ENCODE measurements at places on chromosomes 3 and 15.

DNA sequence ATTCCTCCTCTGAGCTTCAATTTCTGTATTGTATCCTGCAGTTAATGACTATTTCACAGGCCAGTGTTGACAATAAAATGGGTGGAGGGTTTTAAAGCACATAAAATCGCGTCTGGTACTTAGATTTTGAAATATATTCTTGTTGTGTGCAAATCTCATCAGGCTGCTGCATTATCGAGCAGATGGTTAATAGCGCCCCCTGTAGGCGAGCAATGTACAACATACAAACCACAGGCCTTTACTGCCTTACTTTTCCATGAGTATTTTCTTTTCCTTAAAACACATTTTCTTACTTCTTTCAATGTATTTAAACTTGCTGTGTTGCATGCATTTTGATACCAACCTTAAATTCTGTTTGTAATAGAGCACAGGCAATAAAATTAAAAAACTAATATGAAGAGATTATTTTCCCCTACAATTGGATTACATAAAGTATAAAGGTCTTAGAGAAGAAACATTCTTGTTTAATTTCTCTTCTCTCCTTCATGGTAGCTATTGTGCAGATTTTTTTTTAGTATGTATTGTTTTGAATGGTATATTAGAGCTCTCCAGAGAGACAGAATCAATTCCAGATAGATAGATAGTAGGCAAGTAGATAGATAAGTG is 608.4 kb downstream of the CADM2 start:
- DNase-seq: peak; percentile 30

DNA sequence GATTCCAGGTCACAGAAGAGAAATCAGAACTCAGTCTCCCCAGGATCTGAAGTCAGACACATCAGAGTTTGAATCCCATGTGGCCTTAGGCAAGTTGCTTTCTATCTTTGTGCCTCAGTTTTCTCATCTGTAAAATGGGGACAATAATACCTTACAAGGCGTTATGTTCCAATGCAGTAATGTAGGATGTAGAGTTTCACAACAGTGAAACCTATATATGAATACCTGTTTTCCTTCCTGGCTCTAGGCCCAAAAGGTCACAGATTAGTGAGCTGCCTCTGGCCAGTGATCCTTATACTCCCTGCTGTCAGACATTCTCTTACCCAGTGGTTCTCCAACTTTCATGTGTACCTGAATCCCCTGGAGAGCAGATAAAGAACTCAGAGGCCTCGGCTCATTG is 72.9 kb upstream of the OXTR start:
- DNase-seq: no peak

- no peak for DNase-seq
Measured at GRCh38 chr3:27545061-27545460, 60.9 kb upstream of the SLC4A7 start.

GRCh38 chr3:128489927-128490649 is 2.9 kb downstream of the GATA2 start:
- peak; percentile 58 for DNase-seq

- DNase-seq: no peak
Measured at GRCh38 chr3:161415506-161416231, 44.4 kb upstream of the SPTSSB start.

GRCh38 chr3:40971191-40972168 is 227.8 kb upstream of the CTNNB1 start:
- peak; percentile 75 for DNase-seq

DNA sequence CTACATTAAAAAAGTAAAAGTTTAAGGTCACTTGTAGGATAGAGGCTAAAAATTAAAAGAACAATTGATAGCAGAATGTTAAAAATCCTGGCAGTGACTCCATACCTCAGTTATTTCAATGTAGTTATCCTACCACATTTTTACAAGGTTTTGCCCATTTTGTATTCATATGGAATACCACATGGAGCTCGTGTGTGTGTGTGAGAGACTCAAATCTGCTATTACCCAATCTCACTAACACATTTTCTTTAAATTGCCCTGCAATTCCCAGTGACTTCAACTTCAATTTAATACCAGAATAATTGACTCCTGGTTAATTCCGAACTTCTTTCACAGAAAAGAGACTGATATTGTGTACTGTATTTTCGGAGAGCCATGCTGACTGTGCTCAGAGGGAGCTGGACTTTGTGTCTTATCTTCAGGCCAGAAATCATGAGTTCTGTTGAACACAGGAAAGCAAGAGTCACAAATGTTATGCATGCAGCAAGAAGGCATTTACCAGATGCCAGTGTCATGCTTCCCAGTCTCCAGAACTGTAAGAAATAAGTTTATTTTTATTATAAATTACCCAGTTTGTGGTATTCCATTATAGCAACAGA is 529.0 kb upstream of the NECTIN3 start:
- no peak for DNase-seq

DNA sequence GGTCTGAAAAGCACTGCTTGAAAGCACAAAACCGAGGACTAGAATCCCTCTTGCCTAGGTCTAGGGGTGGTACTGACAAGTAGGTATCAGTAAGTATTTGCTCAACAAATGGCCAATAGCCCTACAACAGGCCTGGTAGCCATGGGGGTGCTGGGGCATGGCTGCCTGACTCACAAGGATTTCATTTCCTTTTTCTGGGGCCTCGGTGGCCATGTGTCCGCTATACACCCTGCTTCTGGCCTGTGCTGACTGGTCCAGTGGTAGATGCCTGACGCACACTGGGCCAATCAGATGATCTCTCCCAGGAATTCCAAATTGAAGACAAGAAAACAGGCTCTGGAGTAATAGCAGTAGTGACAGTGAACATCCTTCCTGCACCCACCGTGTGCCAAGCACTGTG is 29.4 kb downstream of the MELTF start:
- no peak for DNase-seq

GRCh38 chr3:61268644-61269043 is 17.4 kb upstream of the FHIT start:
- no peak for DNase-seq

DNA sequence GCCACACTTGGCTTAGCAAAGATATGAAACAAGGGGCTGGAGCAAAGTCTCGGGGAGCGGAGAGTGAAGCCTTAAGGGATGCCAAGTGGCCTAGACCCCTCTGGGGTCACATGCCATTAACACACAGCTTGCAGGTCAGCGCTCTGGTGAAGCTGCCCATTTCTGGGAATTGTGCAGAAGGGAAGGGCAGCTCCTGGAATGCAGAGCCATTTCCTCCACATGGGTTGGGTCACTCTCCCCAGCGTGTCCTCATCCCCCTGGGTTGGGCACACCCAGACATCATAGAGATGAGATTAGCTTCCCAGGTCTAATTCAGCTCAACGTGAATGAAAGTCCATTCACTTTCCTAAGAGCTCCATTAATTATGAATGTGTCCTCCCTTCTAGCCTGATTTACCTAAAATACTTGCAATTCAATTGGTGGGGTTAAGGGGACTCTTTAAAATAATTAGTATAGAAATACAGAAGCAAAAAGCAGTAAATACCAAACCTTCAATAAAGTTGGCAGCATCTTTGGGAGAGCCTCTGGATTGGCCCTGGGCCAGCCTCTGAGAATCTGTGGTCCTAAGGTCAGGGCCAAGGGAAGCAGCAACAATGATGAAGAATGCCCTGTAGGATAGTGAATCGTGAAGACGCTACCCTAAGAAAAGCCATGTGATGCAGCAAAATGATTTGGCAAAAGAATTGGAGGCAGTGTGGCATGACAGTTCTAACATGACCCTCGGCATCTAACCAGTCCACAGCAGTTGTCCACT is 17.8 kb downstream of the MRAS start:
- no peak for DNase-seq

- no peak for DNase-seq
Measured at GRCh38 chr3:17340693-17341092, 401.7 kb downstream of the TBC1D5 start.

- DNase-seq: peak; percentile 56
Measured at GRCh38 chr3:42302924-42303634, 37.1 kb upstream of the CCK start.

- DNase-seq: no peak
Measured at GRCh38 chr3:141389703-141390102, 21.4 kb downstream of the ZBTB38 start.

GRCh38 chr3:149726716-149727407 is 25.4 kb downstream of the COMMD2 start:
- no peak for DNase-seq

DNA sequence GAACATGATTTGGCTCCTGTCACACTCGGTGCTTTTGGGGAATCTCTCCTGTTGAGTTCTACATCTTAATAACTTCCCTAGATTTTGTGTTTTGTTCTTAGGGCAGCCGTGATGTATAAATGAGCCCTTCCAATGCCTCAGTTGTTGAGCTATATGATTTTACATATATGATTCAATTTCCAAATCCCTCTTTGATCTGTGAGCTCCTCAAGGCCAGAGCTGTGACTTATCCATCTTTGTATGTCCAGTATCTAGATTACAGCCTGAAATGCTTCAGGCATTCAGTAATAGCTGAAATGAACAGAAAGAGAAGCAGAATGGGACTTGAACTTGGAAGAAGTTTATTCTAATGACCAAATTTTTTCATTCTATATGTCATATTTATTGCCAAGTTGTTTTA is 26.6 kb downstream of the CGGBP1 start:
- DNase-seq: no peak
